ENCODE measurements at places on chromosomes 16 and 17.

DNA sequence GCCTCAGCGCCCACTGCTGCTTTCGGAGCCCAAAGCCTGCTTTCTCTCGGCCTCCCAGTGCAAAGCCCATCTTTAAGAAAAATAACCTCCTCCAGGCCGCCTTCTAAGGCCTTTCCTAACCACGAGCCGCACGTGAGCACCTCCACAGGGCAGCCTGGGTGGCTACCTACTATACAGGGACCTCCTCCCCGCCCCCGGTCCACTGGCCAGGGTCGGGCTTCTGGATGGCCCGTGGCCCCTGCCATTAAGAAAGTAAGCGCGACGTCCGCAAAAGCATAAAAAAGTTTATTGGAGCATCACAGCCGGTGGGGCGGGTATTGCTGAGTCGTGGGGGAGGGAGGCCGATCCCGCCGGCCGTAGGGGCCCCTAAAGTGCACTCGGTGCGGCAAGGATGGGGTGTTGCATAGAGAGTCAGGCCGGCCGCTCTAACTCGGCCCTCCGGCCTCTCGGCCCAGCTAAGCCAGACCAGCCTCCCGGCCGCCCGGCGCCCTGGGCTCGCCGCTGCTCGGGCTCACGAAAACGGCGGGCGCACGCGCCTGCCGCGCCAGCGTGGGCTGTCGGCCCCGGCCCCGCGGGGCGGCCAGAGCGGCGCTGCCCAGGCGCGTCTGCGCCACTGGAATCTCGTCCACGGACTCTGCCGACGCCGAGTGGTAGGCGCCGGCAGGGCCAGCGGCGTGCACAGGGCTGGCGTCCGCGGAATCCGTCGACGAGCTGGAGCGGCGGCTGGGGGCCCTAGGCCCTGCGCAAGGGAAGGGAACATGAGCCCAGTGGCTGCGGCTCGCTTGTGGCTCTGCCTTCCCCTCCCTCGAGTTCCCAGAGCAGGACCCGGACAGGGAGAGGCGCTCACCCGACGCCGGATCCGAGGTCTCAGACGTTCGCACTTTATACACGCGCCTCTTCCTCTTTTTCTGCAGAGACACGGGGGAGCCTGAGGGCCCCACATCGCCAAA, 1.1 kb upstream of the TPPP3 start:
- DNase-seq: no peak

GRCh38 chr16:17203424-17203823, 267.3 kb downstream of the XYLT1 start:
- DNase-seq: no peak

- DNase-seq: no peak
Measured at GRCh38 chr16:23835390-23836077, at the start of gene PRKCB. Gene PRKCB, plus strand, starts transcription at chr16:23835983.

DNA sequence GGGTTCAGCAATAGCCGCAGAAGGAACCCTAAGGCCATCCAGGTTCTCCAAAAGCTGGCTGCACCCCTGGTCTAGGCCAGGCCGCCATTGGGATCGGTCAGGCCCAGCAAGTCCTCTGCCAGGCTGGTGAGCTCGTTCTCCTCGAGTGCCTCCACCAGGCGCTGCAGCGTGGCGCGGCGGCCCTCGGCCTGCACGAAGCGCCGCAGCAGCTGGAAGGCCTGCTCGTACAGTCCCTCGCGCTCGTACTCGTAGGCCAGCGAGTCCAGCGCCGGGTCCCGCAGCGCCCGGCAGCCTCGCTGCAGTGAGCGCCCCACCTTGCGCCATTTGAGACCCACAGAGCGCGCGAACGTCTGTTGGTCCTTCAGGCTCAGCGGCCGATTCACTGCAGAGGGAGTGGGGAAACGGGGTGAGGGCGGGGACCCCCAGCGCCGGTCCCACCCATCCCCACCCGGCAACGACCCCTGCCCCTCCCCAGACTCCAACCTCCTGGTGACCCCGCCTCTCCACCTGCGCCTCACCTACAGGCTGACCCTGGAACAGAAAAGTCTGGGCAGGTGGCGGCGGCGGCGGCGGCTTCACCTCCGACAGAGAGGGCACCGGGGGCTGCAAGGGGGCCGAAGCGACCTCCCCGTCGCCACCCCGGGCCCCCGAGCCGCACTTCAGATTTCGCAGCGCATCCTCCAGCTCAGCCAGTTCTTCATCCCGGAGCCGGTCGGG, 3.9 kb upstream of the B3GNT9 start:
- DNase-seq: no peak

GRCh38 chr16:2243031-2243528, 6.8 kb downstream of the DNASE1L2 start:
- DNase-seq: no peak

- DNase-seq: no peak
Measured at GRCh38 chr17:57752031-57752905, 7.2 kb upstream of the CCDC182 start.

GRCh38 chr16:76913046-76913445, 277.9 kb upstream of the MON1B start:
- DNase-seq: no peak

DNA sequence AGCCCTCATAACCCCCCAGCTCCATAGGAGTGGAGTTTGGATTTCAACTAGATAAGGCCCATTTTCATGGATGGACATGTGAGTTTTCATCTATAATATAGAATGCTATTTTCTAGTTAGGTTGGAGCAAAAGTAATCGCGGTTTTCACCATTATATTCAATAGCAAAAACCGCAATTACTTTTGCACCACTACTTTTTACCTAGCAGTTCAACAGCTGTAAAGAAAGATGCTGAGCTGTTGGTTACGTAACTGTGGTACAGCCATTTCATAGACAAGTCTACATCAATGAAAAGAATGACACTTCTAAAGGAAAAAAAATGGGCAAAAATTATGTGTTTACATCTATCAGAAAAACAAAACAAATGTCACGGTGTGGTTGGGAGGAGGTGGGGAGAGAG, 507.7 kb downstream of the MAF start:
- DNase-seq: no peak

DNA sequence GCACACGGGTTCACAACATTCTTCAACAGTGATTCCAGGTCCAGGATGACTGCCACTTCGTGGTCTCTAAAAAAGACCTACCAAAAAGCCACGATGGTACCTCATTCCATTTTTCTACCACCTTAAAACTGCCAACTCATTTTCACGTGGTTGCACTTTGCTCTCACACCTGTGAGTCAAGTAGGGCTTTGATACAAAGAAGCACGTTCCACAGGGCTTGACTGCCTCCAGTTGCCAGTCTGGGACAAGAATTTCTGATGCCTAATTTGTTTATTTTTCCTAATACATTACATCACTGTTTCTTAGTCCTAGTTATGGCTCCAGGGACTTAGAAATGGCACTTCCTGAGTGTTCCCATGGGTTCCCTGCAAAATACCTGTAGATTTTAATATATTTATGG, 911.6 kb upstream of the EEF2KMT start:
- no peak for DNase-seq

DNA sequence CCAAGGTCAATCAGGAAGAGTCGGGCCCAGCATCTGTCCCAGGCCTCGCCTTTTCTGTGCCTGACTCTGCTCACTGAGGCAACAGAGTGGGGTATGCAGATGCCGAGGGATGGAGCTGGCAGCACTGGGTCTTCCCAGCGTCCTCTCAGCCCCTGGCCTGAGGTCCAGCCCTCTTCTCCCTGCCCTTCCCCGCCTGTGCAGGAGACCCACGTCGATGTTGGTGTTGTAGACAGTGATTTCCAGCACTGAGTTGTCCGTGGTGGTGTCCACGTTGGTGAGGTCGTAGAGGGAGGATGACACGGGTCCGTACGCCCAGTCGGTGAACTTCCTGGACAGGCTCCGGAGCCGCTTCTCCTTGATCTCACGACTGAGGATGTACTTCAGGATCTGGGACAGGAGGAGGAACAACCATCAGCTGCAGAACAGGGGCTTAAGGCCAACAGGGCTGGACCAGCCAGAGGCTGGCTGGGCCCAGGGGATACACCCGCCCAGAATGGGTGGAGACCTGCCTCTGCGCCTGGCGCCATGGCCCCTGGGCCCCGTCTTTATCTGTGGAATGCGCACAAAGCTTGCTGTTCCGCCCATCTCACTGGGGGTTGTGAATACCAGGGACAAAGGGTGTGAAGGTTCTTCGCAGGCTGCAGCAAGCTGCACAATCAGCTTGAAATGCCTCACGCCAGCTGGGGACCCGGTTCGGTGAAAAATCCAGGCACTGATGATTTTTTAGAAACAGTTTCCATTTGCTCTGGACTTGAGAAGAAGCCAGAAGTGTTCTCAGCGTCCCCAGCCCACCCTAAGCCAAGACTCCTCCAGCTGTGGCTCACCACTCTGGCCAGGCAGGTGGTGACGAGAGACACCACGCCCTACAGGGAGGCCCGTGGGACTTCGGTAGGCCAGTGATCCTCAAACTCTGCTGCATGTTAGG, 27.5 kb downstream of the TRPV3 start:
- no peak for DNase-seq

DNA sequence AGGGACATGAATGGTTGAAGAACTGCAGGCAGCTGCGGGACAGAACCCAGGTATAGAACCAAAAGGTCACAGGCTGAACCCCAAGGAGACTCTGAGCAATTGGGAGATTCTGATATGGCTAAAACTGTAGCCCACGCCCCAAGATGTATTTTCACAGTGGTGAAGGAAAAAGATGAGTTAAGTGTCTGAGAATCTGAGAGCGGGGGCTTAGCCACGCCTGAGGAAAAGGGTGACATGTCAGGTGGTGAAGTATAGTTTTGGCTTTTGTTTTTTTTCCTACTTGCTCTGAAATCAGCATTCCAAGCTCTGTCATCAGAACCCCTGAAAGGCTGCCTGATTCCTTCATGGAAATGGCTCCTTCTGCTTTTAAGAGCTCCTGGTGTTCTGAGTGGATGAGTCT, 73.3 kb downstream of the AKAP1 start:
- DNase-seq: no peak

Data from coronary artery (tissue), 2 donors.